Skeletal muscle cell (primary cell): ENCODE measurements at places on chromosomes 16 and 17.

DNA sequence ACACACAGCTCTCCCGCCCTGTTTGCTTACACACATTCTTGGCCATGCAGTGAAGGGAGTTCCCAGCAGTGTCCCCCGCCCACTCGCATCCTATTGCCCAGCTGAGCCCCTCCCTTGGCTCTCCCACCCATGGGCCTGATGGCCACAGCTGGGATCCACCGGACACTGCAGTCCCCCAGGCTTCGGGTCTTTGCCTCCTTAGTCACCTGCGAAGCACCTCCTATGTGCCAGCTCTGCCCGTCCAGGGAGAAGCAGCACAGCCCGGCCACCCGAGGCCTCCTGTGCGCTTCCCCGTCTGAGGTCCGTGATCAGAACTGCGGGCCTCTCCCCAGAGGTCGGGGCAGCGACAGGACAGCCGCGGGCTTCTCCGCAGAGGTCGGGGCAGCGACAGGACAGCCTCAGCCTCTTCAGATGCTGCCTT lies 136.9 kb downstream of the BANP start:
- no peak for DNase-seq

- no peak for DNase-seq
Measured at GRCh38 chr17:3808701-3809100, 7.7 kb upstream of the ITGAE start.

DNA sequence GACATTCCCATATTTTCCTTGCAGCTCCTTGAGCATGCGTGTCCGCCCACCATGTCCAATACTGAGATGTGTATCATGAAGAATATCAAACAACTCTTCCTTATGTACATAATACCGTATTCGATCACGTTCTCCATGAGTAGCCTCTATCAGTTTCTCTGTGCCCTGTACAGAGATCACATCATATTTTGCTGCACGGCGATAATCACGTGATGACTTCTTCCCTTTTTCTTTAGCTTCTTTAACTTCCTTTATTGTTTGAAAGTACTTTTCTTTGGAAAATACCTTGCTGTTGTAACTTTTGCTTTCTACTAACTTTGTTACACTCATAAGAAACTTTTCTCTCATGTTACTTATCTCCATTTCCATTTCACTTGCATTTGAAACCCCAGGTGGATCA lies 6.6 kb downstream of the KRABD2 start:
- no peak for DNase-seq

DNA sequence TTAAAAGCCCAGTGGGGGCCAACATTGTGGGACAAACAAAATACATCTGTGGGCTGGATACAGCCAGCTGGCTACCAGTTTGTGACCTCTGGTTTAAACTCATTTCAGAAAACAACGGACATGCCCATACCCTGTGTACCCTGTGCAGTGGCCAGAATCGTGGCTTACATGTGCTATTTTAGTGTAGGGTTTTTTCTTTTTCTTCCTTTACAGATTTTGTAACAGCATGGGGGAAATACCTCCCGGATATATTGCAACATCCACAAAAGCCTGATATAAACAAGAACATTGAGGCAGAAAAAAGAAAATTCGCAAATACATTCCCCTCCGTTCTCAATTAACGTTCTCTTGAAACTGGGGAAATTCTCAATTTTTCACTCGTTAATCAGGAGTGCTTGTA lies 7.3 kb downstream of the HS3ST4 start:
- no peak for DNase-seq

- DNase-seq = peak; percentile 58
Measured at GRCh38 chr17:49616601-49617131, 41.0 kb downstream of the NXPH3 start.

GRCh38 chr17:82217530-82218204 lies 5.0 kb upstream of the CCDC57 start:
- no peak for DNase-seq

- no peak for DNase-seq
Measured at GRCh38 chr17:75194879-75195278, 10.6 kb upstream of the NUP85 start.

GRCh38 chr17:42460371-42460770 lies 1.7 kb downstream of the ATP6V0A1 start:
- DNase-seq = no peak

- DNase-seq = no peak
Measured at GRCh38 chr17:40352779-40353394, 11.7 kb downstream of the GJD3 start.

DNA sequence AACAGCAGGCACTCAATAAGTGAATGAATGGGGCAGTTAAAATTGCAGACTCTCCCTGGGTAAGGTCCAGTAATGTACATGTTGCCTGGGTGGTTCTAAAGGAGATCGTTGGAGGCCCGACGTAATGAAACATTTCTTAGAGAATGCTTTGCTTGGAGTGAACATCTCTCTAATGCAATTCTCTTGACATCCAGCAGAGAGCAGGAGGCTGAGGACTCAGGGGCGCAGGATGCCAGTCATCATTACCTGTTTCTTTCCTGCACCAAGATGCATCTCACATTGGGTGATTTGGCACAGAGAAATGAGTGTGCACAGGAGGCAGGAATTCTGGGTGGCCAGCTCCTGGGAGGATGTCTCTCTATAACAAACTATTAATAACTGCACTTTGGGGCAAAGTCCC lies 130.3 kb upstream of the RBBP6 start:
- no peak for DNase-seq

DNA sequence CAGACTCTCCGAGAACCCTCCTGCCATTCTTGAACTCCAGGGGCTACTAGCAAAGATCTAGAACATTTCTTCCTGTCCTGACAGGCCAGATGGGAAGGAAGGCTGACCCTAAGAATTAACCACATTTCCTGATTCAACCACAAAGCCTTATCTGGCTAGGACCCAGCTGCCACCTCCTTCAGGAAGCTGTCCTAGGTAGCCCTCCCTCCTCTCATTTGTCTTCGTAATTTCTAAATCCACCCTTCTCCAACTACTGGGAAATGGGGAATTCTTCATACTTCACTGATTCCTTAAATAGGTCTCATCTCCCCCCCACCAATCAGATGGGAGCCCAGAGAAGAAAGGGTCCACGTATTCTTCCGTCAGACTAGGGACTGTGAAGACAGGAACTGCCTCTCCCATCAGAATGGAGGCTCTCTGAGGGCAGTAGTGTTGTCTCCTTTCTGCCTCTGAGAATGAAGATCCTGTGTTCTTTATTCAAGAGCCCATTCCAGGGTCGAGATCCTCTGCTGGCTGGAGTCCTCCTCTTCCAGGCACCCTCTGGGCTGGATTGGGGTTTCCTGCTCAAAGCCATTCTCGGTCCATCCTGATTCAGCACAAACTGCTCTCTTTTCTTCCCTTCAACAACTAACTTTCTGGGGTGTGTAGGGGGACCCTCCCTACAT lies 2.1 kb downstream of the SAMD14 start:
- DNase-seq = no peak

GRCh38 chr17:59097876-59098275 lies 8.8 kb downstream of the TRIM37 start:
- no peak for DNase-seq

- peak; percentile 61 for DNase-seq
Measured at GRCh38 chr16:23452572-23453337, at the start of gene COG7. Gene COG7 (minus strand): TSS chr16:23453189. CDS start chr16:23452994, 195 bp downstream.

- DNase-seq = peak; percentile 27
Measured at GRCh38 chr16:1870365-1871082, 1.4 kb downstream of the MEIOB start.

GRCh38 chr16:13957197-13958078 lies 37.5 kb downstream of the ERCC4 start:
- peak; percentile 95 for DNase-seq

DNA sequence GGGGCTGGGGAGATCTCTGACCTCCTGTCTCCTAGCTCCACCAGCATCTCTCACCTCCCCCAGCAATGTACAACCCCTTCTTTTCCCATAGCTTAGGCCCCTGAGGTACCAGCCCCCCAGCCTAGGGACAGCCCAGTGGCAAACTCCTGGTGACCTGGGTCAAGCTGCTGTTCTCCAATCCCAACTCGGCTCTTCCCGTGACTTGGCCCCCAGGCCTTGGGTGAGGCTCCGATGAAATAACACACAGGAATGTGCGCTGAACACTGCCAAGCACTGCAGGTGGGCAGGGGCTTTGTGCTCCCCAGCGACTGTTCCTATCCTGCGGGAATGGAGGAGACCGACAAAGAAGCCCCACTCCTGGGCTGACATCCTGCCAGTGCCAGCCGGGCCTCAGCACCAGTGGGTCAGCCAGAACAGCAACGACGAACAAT lies 63.7 kb upstream of the AMZ2 start:
- no peak for DNase-seq

DNA sequence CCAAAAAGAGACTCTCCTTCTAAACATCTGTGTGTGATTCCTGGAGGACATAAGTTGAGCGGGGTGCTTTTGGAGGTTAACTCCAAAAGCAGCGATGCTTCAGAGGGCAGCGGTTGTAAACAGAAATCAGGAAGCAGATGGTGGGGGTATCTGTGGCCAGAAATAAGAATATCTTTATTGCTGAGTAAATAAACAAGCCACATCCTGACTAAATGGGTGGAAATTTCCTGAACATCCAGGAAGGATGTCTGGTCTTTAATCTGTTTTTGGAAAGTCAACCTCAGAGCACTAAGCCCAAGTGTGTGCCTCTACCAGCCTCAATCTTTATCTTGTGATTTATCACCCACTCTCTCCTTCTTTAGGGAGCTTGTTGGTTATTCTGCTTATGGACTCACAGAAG lies 123.3 kb downstream of the CDH13 start:
- no peak for DNase-seq

DNA sequence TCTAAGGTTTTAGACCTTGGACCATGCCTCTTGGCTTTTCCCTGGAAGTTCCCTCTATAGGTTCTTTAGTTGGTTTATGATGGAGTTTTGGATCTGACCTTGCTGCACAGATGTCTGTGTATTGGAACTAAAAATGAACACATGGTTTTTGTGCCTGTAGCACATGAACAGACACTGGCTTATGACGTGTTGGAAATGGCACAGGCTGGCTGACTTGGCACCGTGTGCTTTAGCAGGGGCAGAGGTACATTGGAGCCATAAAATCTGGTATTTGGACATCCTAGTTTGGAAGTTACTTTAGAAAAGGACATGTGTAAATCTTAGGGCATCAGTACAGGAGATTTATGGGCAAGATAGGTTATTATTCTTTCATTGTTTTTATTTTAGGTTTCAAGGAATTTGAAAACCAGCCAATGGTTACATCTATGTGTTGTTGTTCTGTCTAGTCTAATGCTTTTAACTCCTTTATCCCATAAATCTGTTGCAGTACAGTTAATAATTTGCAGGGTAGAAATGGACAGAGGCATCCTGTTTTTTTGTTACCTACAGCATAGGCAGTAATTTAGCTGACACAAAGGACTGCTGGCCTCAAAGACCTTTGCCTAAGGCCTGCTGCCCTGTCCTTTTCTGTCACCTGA lies 6.0 kb downstream of the SOCS7 start:
- DNase-seq = no peak

- peak; percentile 34 for DNase-seq
Measured at GRCh38 chr16:64409783-64410210, 712.1 kb downstream of the CDH11 start.

DNA sequence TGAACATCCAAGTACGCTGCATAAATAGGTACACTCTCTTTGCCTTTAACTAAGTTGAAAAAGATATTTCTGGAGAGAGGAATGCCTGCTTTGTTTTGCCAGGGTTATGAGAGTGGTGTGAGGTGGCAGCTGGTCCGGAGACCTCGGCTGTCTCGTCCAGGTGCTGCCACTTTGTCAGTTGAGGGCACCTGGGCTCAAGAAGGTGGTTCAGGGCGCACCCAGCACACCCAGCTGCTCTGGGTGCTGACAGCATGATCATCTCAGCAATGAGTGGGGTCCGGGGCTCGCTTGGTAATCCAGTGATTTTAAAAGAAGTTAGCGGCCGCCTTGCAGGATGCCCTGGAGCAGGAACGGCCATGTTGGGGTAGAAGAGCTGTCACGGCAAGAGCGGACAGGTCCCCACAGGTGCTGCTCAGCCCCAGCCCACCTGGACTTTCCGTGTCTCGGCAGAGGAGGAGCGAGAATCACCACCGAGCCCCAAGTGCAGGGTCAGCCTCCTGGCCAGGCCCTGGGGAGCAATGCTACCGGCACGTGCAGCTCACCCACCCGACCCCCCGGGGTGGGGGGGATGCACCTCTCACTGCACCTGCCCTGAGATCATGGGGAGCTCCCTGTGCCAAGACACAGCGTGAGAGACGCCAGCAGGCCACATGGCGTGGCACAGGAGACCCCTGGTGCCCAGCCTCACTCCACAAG lies 67.4 kb upstream of the CHMP6 start:
- DNase-seq = no peak

GRCh38 chr17:82470065-82470464 lies 11.5 kb downstream of the NARF start:
- DNase-seq = no peak

- DNase-seq = no peak
Measured at GRCh38 chr16:59238246-59238645, 504.1 kb upstream of the GOT2 start.

GRCh38 chr17:31859487-31860008 lies 504 bp upstream of the COPRS start:
- DNase-seq = no peak

DNA sequence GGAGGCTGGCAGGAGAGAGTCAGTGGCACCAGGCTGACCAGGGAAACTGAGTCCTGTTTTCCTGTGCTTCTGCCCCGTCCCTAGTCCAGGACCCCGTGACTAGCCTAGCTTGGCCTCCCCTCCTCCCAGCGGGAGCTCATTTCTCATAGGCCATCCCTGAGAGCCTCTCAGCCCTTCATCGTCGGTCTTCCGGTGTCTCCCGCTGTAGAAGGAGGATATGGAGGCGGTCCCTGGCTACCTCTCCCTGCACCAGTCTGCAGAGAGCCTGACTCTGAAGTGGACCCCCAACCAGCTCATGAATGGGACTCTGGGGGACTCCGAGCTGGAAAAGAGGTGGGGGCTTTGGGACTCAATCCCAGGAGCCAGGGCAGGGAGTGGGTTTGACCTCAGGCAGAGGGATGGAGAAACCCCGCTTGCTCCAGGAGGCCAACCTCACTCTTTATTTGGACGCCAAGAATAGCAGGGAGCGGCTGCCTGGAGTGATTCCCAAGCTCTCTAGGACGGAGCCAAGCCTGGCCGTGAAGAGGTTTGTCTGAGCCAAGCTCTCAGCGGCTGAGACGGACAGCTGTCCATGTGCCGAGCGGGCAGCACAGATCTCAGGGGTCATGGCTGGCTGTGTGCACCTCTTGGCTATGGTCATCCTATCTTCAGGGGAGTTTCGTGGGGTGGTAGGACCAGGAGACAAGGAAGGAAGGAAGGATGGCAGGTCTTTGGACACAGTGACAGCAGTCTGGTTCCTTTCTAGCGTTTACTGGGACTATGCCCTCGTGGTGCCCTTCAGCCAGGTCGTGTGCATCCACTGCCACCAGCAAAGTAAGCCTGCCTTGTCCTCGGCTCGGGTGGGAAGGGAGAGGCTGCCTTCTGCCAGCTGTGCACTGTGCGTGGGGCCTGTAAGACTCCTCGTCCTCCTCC lies 26.8 kb downstream of the SGSM2 start:
- DNase-seq = no peak

GRCh38 chr17:61221597-61222471 lies 177.8 kb upstream of the TBX2 start:
- no peak for DNase-seq

- peak; percentile 10 for DNase-seq
Measured at GRCh38 chr17:64025732-64026294, 5.4 kb upstream of the ICAM2 start.

- no peak for DNase-seq
Measured at GRCh38 chr16:89919535-89920406, 1.1 kb downstream of the MC1R start.
